Renal cortex interstitium (tissue), 15 donors: ENCODE measurements at places on chromosomes 11 and 22.

DNA sequence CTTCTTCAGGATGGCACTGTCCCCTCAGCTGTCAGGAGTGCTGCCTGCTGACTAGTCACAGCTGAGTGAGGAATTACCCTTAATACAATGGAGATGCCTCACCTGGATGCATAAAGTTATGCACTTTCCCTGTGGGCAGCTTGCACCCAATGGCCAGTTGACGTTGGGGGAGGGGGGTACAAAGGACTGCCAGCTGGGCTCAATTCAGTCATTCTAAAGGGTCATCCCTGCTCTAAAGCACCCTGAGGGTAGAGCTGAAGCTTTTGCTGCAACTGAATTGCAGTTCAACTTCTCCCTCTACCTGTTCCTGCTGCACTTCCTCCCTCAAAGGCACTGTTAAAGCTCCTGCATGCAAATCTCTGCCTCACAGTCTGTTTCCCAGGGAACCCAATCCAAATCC, 147.8 kb upstream of the SESN3 start:
- DNase-seq, result no peak

GRCh38 chr11:66907751-66908630, 50.2 kb downstream of the PC start:
- no peak for DNase-seq

DNA sequence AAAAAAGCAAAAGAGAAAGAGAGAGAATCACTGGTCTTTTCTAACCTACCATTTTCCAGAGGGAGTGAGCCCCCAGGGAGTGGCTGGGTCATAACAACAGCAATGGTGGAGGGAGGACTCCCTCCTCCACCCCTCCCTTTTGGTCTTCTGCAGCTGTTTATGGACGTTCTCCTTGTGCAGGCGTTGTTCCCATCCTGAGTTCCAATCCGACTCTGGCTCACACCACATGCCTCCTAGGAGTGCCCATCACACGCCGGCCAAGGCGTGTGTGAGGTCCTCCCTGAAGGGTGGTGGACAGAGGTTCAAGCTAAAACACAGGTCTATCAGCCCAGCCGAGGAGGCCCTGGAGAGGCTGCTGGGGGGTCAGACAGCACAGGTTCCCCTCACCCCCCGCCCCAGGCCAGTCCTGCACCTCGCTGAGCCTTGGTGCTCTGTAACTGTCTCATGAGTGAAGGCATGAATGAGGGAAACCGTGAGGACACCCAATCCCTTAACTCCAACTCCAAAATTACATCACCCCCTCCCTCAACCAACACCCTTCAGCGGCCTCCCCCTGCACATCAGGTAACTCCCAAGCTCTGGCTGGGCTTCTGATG, 29.4 kb downstream of the IFT27 start:
- DNase-seq, result no peak

GRCh38 chr11:2088746-2089535, 50.2 kb downstream of the IGF2 start:
- no peak for DNase-seq

- DNase-seq, result no peak
Observed at GRCh38 chr22:21754523-21754922, 18.9 kb upstream of the YPEL1 start.

DNA sequence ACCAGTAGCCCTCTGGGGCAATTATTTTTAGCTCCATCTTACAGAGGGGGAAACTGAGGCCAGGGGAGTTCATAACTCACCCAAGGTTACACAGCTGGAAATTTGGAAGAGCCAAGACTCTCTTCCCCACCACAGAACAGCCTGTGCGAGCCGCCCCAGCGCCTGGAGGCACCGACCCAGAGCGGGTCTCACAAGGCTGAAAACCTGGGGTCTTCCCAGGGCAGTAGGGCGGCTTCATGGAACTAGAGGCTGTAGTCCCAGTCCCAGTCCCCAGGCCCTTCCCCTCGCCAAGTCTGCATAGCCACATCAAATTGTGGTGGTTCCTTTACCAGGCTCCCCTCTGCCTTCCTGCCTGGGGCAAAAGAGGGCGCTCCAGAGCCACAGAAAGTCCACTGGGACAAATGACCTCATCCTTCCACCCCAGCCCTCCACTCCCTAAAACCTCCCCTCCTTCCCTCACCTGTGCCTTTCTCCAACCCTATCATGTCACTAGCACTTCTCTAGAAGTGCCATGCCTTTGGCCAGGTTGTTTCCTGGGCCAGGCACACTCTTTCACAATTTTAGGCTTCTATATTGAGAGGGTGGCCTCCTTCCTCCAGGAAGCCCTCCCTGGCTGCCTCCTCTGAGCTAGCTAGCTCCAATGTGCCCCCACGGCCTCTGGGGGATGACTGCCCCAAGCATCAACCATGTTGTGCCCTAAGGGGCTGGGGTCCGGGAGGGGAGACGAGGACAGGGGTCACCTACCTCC, 15.2 kb upstream of the CDC42EP1 start:
- DNase-seq, result no peak

- no peak for DNase-seq
Observed at GRCh38 chr11:11000579-11001283, 142.9 kb upstream of the ZBED5 start.

GRCh38 chr11:1655168-1656060, 25.8 kb downstream of the KRTAP5-5 start:
- no peak for DNase-seq

DNA sequence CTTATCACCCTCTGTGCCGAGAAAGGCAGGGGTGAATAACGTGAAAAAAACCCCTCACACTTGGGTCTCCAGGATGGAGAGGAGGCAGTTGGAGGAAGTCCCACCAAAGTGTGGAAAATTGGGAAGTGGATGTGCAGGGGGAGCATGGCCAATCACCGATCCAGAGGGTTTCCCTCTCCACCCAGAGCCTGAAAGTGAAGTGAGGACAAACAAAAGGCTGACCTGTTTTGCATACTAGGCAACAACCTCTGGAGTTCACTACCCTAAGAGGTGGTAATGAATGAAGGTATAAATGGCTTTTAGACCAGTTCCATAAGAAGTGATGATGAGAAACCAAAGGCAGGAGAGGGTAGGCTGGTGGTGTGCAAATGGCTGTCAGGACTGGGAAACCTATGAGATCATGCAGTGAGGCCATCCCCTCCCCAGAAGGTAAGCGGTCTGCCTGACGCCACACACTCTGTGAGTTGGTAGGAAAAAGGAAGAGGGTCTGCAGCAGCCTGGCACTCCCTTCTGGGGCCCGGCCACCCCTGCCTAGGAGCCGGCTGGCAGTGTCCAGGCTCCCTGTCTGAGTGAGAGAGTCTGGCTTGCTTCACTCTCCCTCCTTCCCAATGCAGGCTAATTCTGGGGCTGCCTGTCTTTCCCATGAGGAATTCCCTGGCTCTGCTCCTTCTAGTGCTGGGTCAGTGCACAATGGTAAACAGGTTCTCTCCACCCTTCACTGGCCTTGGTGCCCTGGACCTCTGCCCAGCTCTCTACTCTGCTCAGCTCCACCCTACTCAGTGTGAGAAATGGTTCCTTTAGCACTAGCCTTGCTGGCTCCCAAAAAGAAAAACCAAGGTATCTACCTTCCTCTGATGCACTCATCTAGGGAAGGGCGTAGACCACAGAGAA, 15.6 kb downstream of the TBC1D10A start:
- no peak for DNase-seq

DNA sequence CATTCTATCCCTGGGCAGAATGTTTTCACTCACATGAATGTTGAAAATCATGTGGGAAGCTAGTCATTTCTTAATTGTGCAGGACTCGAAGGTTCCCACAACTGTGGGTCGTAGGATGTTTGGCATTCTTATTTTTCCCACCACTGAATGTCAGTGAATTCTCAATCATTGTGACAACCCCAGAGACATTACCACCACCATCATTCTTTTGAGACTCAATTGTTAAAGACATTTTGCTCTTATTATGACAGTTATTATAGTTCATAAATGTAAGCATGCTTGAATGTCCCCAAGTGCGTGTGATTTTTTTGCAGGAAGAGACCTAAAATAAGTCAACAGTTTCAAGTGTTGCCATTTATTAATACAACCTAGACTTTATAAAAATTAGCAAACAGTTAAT, 19.0 kb downstream of the PACS1 start:
- no peak for DNase-seq

- no peak for DNase-seq
Observed at GRCh38 chr22:22090650-22091399, 108.2 kb upstream of the TOP3B start.

GRCh38 chr22:30219049-30219654, 27.4 kb downstream of the LIF start:
- no peak for DNase-seq

- no peak for DNase-seq
Observed at GRCh38 chr11:46948378-46949131, 12.0 kb downstream of the CSTPP1 start.

GRCh38 chr11:27291954-27292636, 70.9 kb downstream of the CCDC34 start:
- DNase-seq, result no peak
